ENCODE measurements at places on chromosomes 2 and 18.

DNA sequence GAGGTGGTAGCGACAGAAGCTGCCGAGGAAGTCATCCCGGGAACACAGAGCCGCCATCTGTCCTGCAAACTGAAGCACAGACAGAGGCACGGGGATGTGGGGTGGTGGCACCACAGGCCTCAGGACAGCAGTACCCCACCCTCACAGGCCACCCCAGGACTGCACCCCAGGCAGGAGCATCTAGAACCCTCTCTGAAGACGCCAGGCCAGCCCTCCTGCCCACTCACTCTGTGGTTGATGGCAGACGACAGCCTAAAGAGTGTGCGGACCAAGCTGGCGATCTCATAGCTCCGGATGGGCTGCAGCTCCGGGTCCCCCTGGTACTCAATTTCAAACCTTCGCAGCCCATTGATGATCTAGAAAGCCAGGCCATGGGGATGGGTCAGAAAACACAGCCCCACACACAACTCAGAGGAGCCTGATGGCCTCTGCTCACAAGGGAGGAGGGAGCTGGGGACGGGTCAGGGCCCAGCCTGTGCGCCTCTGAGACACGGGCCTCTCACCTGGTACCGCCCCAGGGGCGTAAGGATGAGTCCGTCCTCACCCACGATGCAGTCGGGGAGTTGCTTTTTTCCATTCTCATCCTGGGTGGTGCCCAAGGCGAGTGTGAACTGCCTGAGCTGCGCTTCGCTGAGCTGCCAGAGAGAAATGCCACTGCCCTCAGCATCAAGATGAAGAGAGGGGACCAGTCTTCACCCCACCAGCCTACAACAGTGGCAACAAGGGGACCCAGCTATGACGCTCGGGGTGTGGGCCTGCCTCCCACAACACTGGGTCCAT is 8.1 kb upstream of the CCDC74B start:
- no peak for DNase-seq

DNA sequence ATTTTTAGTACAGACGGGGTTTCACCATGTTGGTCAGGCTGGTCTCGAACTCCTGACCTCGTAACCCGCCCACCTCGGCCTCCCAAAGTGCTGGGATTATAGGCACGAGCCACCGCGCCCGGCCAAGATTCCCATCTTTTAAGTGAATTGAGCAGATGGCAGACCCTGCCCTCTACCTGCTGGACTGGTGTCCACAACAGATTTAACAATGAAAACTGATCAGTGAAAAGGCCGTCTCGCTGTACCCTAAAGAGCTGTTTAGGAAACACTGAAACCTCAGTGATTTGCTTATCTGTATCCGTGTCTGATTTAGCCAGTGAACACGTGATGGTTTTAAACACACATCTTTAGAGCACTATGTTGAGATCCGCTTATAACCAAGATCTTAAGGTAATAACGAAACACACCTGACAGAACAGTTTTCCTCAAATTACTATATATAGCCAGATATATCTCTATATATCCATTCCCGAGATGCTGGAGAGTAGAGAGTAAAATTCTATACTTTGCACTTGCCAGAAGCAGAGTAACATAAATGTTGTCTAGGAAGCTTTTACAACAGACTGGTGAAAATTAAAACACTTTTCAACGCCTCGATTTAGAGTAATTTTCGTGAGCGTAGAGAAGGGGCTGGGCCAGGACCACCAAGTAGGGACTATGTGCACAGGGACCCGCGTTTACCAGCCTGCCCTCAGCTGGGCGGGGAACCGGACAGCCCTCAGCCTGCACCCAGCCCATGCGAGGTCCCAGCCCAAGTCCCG is 594 bp downstream of the FAM161A start:
- peak; percentile 63 for DNase-seq

DNA sequence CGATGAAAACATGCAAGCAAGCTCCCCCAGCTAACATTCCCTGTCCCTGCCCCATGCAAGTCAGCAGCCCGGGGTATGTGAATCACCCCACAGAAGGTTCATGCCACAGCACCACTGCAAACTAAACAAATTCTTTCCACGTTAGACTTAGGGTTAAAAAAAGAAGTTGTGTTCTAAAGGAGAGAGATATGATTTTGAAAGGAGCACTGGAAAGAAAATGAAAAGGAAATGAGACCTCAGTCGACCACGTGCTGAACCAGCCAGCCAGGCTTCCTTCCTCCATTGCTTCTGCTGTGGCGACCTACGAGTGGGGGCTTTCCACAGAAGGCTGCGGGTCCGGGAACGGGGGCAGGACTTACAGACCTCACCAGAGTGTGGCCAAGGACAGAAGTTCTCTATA is 52.0 kb downstream of the ARL4C start:
- peak; percentile 93 for DNase-seq

DNA sequence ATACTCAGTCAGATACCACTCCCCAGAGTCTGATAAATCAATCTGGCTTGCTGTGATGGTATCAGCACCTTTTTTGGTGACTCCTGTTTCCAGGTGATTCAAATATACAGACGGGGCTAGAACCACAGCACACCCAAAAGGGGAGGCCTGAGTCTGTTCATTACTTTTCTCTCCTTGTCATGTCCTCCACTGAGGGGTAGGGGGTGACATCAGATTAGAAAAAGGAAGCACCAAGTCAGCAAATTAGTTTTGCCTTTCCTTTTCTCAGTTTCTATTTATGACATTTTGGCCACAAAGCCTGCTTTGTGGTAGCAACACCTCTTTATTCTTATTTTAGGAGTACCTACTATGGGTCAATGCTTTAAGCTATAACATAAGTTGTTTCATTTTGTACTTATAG is 127.4 kb downstream of the CCDC102B start:
- no peak for DNase-seq

DNA sequence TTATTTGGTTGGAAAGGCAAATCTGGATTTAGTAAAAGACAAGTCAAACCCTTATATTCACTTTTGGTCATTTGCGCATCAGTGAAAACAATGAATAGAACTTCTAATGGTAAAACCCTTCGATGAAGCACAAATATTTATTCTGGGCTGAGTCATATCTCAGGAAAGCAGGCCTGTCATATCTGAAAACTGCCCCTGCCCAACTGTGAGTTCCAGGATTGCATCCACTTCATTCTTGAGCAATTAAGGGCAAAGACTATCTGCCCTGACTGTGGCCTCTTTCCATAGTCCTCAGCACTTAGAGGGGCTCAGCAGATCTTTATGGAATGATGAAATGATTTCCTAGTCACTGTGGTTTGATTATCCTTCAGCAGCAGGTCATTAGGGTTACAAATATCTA is 795.2 kb upstream of the ID2 start:
- DNase-seq = no peak

DNA sequence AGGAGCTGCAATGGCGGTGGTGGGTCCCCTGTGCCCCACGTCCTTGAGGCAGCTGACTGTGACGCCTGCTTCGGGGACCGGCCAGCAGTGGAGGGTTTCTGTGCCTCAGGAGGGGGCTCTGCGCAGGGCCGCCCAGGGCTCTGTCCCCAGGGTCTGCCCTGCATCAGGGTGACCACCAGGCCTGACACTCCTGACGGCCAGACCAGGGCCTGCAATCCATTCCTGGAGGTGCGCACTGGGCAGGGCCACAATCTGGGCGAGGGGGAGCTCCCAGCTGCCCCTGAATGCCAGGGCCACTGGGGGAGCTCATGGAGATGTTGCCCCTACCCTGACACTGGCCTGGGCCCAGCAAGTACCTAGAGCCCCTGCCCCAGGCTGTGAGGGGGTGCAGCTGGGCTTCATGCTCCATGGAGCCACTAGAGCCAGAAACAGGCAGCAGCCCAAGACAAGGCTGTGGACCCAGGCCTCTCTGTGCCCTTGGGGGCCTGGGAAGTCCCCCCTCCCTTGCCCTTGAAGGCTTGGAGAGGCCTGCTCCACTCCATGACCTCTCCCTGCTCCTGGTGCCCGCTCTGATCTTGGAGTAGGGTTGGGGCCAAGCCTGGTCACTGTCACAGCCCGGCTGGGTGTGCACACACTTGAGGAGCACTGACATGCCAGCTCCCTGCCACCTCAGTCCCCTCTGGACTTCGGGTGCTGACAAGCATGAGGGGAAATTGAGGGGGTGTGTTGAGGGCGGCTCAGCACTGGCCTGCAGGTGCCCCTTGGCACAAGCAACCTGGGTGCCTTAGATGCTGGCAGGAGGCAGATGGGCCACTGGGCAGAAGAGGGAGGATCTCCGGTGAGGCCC is 55.9 kb downstream of the LDAH start:
- no peak for DNase-seq

DNA sequence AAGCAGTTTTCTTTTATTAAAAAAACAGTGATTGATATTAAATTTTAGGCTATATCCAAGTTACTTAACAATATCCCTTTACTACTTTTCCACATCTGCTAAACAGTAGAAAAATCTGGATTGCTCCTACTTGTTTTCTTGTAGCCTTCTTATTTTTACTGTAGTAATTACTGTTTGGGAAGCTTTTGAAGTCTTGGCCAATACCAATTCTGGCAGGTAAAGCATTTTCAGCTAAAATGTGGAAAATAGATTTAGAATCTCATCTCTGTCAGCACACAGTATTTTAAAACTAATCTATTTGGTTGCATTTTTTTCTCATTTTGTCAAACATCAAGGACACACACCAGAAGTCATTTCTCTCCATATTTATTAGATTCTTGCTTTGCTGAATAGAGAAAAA is 1485.7 kb upstream of the PIK3C3 start:
- no peak for DNase-seq

GRCh38 chr2:105544591-105545377 is 145.9 kb upstream of the FHL2 start:
- no peak for DNase-seq

DNA sequence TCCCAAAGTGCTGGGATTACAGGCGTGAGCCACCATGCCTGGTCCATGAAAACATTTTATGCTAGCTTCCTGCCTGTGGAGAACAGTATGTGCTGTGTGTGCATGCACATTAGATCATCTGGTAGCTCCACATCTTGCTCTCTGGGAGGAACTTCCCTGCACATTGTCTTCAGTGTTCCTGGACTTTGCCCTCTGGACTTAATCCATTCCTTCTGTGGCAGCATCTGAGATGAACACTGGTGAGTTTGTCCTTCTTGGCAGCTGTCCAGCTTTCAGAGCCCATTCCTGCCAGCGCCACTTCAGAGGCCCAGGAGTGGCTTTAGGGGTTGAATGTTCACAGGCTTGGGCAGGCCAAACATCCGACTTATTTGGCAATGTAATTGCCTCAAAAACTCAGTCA is 65.2 kb downstream of the POU3F3 start:
- DNase-seq = no peak

GRCh38 chr2:10238396-10238795 is 64.3 kb upstream of the HPCAL1 start:
- DNase-seq = no peak

DNA sequence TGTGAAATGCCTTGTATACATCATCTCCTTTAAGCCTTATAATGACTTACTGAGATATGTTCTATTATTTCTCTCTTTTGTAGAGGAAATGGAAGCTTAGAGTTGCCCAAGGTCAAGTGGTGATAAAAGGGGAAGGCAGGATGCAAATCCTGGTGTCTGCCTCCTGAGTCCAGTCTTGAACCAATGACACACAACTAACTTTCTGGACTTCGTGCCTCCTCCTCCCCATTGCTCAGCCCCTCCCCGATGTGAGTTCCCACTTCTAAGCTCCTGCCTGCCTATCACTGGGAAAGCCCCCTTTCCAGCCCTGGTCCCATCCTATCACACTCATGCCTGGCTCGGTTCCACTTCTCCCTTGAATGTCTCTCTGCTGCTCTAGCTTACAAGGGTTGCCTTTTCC is 6.9 kb upstream of the CTIF start:
- no peak for DNase-seq

DNA sequence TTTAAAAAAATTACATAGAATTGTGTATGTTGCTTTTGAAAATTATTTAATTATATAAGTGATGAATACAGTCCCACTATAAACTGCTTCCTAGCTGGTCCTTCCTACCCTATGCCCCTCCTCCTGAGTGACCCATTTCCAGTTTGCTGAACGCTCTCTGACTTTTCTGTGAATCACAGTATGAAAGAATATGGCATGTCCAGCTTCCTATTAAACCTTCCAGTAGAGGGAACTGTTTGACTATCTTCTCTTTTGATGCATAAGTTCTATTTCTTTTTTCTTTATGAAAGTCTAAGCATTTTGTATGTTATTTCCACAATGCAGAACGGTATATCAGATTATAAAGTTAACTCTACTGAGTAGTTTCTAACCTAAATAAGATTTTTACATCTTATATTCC is 41.3 kb downstream of the PSMG2 start:
- DNase-seq = peak; percentile 70

DNA sequence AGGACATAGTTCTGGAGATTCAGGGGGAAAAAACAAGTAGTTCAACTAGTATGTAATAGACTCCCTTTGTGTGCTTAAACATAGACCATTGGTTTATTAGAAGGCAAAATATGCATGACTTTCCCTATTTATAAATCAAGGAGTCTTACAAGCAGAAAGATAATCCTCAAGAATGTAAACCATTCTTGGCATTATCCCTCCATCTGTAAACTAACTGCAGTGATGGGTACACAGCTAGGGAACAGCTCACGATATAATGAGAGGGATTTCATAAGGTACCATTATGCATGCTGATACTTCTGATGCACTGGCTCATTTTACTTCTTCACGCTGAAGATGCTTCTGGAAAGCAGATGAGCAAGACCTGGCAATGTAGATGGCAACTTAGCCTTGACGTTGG is 878 bp downstream of the FBXO15 start:
- DNase-seq = no peak

GRCh38 chr2:58131191-58132011 is 84.8 kb downstream of the VRK2 start:
- DNase-seq = peak; percentile 7

DNA sequence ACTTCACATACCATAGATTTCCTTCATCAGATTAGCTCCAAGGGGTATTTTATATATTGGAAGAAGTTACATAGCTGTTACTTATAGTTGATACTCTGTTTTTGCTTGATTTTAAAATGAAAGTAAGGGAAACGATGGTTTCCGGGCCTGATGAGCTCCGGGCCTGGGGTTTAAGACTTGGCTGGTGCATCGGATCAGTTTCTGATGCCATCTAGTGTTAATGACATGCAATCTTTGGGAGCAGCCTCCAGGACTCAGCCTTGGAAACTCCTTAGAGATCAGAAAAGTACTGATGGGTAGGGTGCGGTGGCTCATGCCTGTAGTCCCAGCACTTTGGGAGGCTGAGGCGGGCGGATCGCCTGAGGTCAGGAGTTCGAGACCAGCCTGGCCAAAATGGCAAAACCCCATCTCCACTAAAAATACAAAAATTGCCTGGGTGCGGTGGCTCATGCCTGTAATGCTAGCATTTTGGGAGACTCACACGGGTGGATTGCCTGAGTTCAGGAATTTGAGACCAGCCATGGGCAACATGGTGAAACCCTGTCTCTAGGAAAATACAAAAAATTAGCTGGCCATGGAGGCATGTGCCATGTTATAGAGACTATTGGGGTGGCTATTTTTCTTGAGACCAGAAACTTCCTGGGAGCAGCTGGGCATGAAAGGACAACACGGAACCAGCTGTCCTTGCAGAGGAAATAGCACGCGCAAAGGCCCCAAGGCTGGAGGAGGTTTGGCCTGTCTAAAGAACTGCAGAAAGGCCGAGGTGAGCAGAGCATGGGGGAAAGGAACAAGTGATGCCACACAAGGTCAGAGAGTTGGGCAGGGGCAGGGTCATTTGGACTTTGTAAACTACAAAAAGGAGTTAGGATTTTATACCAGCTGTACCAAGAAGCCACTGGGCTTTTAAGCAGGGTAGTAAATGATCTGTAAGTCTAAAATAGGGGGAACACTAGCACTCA is 46.9 kb upstream of the CNOT11 start:
- DNase-seq = peak; percentile 81
